ENCODE measurements at places on chromosomes 1 and 21.

DNA sequence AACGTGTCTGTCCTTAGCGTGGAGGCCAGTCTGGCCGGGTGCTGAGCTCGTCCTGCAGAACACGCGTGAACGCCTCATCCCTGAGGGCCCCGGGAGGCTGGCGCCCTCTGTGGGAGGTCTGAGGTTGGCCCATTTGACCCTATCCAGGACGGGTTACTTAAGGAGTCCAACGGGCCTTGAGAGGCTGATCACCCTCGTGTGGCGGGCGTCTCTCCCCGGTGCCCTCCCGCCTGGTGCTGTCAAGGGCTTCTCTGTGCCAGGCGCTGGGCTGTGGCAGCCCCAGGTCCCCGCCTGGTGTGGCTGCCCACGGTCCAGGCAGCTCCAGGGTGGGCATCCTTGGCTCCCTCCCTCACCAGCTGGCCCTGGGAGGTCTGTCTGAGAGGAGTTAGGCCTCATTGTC lies 9.7 kb downstream of the SKI start:
- peak; percentile 47 for DNase-seq

- DNase-seq: peak; percentile 73
Measured at GRCh38 chr1:115539061-115539460, 102.7 kb upstream of the VANGL1 start.

- DNase-seq: no peak
Measured at GRCh38 chr1:36582066-36582755, 99.5 kb upstream of the CSF3R start.

- DNase-seq: no peak
Measured at GRCh38 chr1:66397192-66397591, 136.8 kb upstream of the SGIP1 start.

DNA sequence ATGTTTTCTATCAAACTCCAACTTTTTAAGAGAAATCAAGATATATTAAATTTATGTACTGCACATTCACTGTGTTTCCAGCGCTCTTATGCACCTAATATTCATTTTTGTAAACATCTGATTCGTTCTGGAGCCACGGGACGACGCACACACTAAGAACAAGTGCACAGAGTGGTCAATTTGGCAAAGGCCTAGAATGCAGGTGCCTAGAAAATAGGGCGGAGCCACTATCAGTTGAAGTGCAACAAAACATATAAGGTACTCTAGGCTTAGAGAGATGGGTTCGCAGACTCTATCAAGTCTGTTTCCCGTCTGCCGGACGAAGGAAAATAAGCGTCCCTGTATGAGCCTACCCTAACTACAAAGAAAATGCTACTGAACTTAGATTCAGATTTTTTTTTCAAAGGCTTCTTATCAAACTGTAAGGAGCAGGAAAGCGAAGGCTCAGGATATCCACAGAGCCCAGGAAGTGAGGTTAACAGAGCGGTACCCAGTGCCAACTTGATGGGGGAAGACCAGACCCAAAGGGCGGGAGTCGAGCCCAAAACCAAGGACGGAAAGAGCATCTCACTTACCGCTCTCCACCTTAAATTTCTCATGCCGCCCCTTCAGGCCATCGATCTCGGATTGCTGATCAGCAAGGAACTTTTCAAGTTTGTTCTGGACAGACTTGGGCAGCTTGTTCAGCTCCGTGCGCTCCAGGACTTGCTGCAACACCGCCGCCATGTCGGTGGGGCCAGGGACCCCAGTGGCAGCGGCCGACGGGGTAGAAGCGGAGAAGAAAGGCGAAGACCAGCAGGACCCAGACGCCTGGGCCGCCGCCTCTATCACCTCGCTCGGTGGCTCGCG lies 526 bp downstream of the TPR start:
- DNase-seq: peak; percentile 38

- DNase-seq: no peak
Measured at GRCh38 chr1:181179279-181179986, 90.9 kb downstream of the IER5 start.

DNA sequence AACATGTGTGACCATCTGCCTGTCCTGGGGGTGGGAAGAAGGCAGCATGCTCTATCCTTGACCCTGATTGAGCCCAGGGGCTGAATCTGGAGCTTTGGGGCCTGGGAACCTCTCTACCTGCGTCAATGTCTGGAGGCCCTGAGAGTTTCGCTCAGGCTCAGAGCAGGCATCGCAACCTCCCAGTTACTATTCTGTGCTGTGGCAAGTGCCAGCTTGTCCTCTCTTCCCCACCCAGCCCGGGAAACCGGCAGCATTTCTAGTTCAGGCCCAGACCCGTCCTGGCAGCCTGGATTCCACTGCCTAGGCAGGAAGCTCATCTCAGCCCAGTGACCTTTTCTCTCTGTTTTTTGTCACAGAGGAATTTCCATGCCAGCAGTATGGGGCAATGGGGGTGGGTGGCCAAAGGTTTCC lies 10.0 kb upstream of the IRF6 start:
- DNase-seq: no peak

- no peak for DNase-seq
Measured at GRCh38 chr1:83098131-83098530, 900.8 kb downstream of the TTLL7 start.

GRCh38 chr1:176066709-176067108 lies 140.4 kb downstream of the COP1 start:
- DNase-seq: no peak

- no peak for DNase-seq
Measured at GRCh38 chr1:181763736-181764135, 280.4 kb downstream of the CACNA1E start.

- DNase-seq: no peak
Measured at GRCh38 chr1:18883079-18883478, 19.3 kb downstream of the ALDH4A1 start.

DNA sequence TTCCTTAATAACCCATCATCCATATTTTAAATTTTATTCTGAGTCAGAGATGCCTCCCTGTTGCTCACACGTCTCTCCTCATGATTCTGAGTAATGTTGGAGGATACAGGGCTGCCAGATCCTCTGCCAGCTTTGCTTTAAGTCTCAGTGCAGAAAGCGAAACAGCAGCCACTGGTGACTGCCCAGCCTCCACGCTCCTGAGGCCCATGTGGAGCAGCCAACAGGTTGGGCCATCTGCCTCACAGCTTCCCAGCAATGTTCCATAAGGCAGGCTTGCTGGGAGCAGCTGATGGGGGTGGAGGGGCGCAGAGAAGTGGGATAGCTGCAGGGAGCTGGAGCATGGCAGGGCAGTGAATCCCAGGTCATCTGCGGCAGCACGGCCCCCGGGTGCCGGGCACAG lies 104.2 kb downstream of the IGSF21 start:
- no peak for DNase-seq

- DNase-seq: peak; percentile 76
Measured at GRCh38 chr1:228664399-228664914, 70.8 kb upstream of the RHOU start.

GRCh38 chr1:217673387-217673786 lies 42.2 kb downstream of the SPATA17 start:
- no peak for DNase-seq

- DNase-seq: no peak
Measured at GRCh38 chr1:19969898-19970660, 9.3 kb downstream of the PLA2G2A start.

DNA sequence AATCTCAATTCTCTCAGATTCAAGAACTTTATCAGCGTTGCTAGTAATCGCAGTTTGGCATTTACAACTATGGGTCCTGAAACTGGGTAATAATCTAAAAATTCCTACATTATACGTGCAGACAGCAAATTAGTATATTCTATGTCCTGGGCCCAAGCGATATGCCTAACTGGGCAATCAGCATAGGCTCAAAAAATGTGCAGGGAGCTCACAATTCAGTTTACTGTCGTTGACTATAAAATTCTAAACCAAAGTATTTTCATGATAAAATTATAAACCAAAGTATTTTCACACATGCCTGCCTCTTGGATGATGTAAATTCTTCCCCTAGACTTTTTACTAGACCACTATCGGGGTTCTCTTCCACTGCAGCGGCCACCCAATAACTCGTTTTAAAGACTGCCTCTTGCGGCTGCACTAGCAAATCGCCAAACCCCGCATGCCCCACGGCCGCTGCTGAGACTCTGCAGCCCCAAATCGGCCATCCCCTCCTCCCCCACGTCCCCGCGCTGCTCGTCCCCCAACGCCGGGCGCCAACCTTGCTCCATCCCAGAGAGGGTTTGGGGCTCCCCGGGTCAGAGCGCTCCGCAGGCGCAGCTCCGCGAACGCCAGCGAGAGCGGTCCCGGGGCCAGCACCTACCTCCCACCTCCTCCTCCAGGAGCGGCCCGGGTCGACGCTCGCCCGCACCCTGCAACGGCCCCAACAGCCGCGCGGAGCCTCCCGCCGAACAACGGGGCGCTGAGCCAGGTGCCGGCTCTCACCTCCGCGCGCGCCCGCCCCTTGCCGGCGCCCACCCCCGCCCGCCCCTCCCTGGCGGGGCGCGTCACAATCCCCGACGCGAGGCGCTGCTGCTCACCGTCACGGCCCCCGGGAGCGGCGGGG lies 506 bp downstream of the SSX2IP start:
- no peak for DNase-seq

DNA sequence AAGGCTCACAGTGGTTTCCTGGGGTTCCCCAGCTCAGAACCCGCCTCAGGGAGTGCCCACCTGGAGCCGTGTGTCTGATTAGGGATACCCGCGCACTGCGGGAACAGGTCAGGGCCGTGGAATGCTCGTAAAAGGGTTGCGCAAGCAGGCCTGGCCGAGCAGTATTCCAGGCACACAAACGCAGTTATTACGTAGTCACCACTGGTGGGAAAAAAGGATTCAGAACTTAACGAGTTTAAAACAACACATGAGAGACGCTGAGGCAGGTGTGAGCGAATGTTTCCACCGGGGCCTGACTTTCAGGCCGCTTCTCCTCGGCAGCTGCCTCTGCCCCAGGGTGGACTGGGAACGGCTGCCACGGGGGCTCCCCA lies 18.2 kb downstream of the PLCH2 start:
- DNase-seq: peak; percentile 65

DNA sequence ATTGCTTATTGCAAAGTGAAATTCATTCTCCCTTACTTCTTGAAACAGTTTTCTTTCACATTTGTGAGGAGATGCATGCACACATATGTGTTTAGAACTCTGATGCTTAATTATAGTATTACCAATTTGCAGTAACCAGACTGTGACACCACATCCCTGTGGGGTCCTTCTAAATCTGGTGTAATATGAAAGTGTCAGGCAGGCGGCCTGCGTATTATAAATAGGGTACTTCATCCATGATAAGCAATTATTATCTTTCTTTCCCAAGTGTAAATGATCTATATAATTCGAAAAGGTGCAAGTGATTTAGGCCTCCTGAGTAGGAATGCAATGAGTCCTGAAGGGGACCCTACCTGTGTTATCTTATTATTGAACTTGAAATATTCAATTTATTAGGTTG lies 876 bp downstream of the EFCAB7 start:
- peak; percentile 11 for DNase-seq

- DNase-seq: peak; percentile 22
Measured at GRCh38 chr1:179805291-179806195, 62.5 kb downstream of the FAM163A start.

DNA sequence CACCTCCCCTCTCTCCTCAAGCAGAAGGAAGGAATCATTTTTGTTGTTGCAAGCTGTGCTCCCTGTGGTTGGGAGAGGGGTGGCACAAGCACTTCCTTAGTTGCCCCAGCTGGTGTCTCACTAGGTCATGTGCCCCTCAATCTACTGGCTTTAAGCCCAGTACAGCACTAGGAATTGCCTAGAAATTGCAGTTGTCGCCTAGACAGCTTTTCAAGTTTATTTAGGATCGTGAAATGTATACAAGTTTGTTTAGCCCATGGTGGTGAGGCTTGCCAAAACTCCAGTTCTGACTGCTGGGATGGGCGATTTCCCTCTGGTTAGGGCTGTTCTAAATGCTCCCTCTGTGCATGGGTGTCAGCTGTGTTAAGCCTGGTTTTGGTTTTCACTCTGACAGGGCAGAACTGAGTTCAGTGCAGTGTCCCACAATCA lies 126.8 kb upstream of the ZNF644 start:
- DNase-seq: no peak

DNA sequence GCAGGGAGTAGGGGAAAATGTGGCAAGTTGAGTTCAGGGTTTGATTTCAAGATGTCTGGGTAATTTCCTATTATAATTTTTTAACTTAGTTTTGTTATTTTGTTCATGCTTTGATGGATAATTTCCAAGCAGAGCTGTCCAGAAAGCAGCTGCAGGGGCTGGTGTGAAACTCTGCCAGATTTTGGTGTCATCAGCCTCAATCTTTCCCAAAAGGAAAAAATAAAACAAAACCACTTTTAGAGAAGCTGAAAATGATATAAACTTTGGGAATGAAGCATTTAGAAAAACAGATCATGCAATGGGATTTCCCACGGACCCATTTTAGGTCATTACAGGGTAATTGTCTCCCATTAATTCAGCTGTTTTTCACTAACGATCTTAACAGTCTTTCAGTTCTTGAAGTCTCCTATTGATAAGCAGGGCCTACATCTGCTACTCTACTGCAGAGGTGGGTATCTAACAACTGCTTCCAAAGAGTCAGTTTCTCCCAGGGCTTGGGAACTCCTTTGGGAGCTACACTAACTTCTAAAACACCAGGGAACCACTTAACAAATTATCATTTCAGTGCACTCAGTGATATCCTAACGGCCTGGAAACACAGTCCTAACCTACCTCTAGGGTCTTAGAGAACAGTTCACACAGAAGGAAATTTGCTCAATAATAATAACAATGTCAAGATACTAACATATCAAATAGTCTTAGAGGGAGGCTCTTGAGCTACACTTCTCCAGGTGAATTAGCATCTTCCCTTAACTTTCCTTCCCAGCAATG lies 12.3 kb downstream of the ZNF436 start:
- DNase-seq: no peak

DNA sequence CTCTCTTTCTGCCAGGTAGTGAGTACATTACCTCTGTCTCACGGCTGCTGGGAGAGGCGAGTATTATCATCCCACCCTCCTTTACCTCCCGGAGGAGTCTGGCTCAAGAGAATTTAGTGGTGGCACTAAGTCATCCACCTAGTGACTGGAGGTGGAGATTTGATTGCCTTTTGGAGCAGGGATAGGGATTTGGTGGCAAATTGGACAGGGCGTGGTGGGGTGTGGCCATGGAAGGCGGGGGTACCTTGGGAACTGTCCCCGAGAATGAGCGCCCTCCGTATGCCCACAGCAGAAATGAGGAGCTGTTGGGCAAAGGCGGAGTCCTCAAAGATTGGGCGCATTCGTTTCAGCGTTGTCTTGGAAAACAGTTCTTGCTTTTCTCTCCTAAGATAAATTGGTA lies 32.1 kb upstream of the HMGN1 start:
- DNase-seq: no peak

DNA sequence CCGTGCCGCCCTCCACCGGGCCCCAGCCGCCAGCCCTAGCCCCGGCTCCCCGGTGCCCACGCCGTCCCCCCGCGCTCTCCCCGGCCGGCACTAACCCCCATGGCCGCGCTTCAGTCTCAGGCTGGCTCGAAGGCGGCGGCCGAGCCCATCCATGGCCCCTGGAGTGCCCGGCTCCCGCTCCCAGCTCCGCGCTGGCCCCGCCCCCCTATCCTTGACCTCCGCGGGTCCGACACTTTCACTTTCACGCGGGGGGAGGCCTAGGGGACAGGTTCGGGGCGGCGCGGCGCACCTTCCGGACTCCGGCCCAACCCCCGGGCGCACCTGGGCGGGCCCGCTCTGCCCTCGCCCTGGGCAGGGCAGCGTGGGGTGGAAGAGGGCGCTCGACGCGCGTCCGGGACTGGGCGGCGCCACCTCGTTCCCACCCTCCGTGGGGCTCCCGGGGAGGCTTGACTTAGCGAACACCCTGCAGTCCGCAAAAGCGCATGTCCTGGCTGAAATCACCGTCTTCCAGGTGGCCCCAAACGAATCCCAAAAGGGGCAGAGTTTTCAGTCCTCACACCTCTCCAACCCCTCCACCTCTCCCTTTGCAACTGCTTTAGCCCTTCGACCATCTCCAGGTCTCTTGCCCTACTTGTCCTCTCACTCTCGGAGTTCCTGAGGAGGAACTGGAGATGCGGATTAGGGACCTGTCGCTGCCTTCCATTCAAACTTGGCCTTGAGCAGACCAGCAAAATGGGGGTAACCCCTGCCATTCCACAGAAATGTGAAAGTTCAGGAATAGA lies 3.9 kb upstream of the DENND2D start:
- DNase-seq: no peak

Measured in fibroblast of mammary gland (primary cell).